ENCODE measurements at places on chromosomes 1 and 21.

- peaks cover 73% of the 10 kb centered on the region for H3K27me3 ChIP-seq
- no peak overlapping the region for H3K4me3 ChIP-seq
Measured at GRCh38 chr1:183051546-183051945, 28.3 kb downstream of the LAMC1 start.

DNA sequence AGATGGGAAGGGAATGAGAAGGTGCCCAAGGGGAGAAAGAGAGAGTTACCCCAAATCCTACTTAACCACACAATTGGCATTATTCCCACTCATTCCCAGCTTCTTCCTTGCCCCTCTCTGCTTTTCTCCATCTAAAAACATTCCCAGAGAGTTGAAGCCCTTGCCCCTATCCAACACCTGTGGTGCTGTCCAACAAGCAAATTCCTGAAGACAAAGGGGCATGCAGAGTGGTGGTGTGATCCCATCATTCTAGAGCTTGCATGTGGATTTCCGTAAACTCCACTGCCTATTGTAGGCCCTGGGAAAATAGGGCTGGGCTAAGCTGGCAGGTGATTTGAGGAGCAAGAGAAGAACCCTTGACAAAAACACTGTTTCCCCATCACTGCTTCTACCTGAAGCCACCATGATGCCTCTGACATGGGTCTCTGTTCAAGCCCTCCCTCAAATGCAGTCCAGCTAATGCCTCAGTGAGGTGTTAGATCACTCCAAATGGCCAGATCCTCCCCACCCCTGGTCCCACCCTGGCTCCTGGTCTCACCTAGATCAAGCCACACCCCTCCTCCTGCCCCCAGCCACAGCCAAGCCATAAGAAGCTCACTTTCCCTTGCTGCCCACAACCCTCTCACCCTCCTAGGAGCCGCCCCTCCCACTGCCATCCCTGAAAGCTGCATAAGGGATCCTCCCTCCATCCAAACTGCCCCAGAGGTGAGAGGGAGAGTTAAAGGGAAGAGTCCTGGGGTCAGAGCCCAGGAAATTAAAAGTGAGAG, 29.5 kb downstream of the SYT2 start:
- no peak for DNase-seq
- H3K4me3 ChIP-seq = no peak overlapping the region
- no peaks in the 10 kb centered on the region for H3K4me1 ChIP-seq
- peaks cover 54% of the 10 kb centered on the region for H3K27me3 ChIP-seq
- H3K27ac ChIP-seq = no peak overlapping the region
- H3K36me3 ChIP-seq = peaks cover 17% of the 10 kb centered on the region

GRCh38 chr1:207288315-207288714, 33.2 kb upstream of the CD55 start:
- DNase-seq = no peak
- H3K36me3 ChIP-seq = peaks cover 21% of the 10 kb centered on the region
- H3K27ac ChIP-seq = no peak overlapping the region
- no peaks in the 10 kb centered on the region for H3K27me3 ChIP-seq

GRCh38 chr1:41110286-41110685, 88.8 kb upstream of the SLFNL1 start:
- no peaks in the 10 kb centered on the region for H3K27me3 ChIP-seq
- no peaks in the 10 kb centered on the region for H3K4me1 ChIP-seq
- H3K4me3 ChIP-seq = no peak overlapping the region
- DNase-seq = no peak

GRCh38 chr21:45365608-45366241, 39.2 kb upstream of the COL18A1 start:
- H3K4me1 ChIP-seq = peaks cover 2% of the 10 kb centered on the region
- no peak overlapping the region for H3K4me3 ChIP-seq
- no peak for DNase-seq
- no peaks in the 10 kb centered on the region for H3K27me3 ChIP-seq

- DNase-seq = no peak
- no peak overlapping the region for H3K4me3 ChIP-seq
- H3K36me3 ChIP-seq = peaks cover 17% of the 10 kb centered on the region
- no peaks in the 10 kb centered on the region for H3K27me3 ChIP-seq
Measured at GRCh38 chr1:220226752-220227151, 45.5 kb downstream of the RAB3GAP2 start.

GRCh38 chr1:237444120-237444790, 402.3 kb downstream of the RYR2 start:
- no peak overlapping the region for H3K4me3 ChIP-seq
- no peak for DNase-seq
- no peaks in the 10 kb centered on the region for H3K36me3 ChIP-seq
- no peaks in the 10 kb centered on the region for H3K27me3 ChIP-seq

GRCh38 chr1:225700889-225701465, 48.1 kb upstream of the ENAH start:
- no peak overlapping the region for H3K27ac ChIP-seq
- no peak for DNase-seq
- H3K4me3 ChIP-seq = no peak overlapping the region
- no peaks in the 10 kb centered on the region for H3K4me1 ChIP-seq

DNA sequence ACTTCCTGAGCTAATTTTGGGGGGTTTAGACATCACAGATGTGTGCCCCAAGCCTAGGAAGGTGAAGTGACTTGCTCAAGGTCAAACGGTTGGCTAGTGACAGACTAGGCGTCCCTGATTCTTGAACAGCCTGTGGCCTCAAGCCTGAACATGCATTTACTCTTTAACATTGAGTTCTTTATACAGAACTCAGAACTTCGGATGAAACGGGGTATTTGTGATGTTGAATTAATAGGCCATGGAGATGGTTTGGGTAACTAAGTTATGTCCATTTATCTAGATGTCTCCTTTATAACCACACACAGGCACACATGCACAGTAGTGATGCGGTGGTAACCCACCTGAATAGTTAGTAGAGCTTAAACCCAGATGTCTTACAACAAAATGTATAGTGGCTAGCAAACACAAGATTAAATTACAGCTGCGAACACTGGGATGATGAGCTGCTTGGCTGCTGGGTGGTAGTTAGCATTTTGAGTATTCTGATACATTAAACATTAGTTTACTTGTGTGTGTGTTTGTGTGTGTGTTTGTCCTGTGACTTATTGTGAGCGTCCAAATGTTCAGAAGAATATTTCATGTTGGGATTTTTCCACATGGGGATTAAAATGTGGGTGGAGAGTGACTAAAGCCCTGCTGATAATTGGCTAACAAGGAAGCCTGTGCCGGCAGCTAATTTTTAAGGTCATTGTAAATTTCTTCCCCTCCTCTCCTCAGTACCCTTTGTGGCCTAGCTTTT, 2.3 kb downstream of the ATP1A1 start:
- H3K36me3 ChIP-seq = peaks cover 2% of the 10 kb centered on the region
- H3K27ac ChIP-seq = peak overlapping the region; percentile 97
- DNase-seq = no peak
- no peaks in the 10 kb centered on the region for H3K27me3 ChIP-seq

- H3K27me3 ChIP-seq = peaks cover 68% of the 10 kb centered on the region
- H3K4me3 ChIP-seq = peak overlapping the region; percentile 87
- no peak for DNase-seq
- peaks cover 38% of the 10 kb centered on the region for H3K4me1 ChIP-seq
- no peaks in the 10 kb centered on the region for H3K36me3 ChIP-seq
Measured at GRCh38 chr1:181318022-181318857, 165.1 kb upstream of the CACNA1E start.

- DNase-seq = no peak
- no peaks in the 10 kb centered on the region for H3K36me3 ChIP-seq
- H3K4me1 ChIP-seq = no peaks in the 10 kb centered on the region
- H3K27me3 ChIP-seq = peaks cover 10% of the 10 kb centered on the region
- no peak overlapping the region for H3K4me3 ChIP-seq
Measured at GRCh38 chr1:14539953-14540563, 58.4 kb upstream of the KAZN start.

DNA sequence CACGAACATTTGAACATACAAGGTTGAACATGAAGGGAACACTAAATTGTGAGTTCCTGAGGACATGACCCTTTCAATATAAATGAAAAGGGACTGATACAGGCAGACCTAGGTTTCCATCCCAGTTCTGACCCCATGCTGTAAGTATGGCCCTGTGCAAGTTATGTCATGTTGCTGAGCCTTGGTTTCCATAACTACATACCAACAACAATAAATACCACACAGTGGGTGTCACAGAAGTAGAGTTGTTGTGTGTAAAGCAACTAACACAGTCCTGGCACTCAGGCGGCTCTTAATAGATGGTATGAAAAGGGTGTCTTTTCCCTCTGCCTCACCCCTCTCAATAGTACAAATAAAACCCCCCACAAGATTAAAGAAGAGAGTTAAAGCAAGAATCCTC, 140.8 kb downstream of the LMX1A start:
- H3K36me3 ChIP-seq = no peaks in the 10 kb centered on the region
- no peaks in the 10 kb centered on the region for H3K4me1 ChIP-seq
- peaks cover 23% of the 10 kb centered on the region for H3K27me3 ChIP-seq
- DNase-seq = no peak

DNA sequence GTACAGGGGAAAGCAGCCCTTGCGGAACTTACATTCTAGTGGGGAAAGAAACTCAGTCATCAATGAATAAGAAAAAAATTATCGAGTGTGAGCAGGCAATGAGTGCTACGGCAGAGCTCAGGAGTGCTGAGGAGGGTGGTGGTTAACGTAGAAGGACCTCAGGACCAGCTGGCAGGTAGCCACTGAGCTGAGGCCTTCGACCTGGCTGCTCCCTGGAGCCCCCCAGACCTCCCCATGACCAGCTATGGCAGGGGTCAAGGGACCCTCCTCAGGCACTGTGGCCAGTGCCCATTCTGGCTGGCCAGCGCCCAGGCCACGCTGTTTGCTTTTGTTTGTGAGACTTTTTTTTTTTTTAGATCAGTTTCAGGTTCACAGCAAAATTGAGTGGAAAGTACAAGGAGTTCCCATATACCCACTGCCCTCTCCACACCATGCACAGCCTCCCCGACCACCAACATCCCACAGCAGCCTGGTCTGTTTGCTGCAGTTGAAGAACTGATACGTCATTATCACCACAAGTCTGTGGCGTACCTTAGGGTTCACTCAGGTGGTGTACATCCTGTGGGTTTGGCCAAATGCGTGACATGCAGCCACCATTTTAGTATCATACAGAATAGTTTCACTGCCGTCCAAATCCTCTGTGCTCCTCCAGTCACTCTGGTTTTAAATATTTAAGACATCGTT, 11.8 kb upstream of the TTC22 start:
- no peaks in the 10 kb centered on the region for H3K27me3 ChIP-seq
- H3K4me1 ChIP-seq = peaks cover 13% of the 10 kb centered on the region
- DNase-seq = no peak
- no peak overlapping the region for H3K27ac ChIP-seq
- H3K36me3 ChIP-seq = no peaks in the 10 kb centered on the region
- H3K4me3 ChIP-seq = no peak overlapping the region

DNA sequence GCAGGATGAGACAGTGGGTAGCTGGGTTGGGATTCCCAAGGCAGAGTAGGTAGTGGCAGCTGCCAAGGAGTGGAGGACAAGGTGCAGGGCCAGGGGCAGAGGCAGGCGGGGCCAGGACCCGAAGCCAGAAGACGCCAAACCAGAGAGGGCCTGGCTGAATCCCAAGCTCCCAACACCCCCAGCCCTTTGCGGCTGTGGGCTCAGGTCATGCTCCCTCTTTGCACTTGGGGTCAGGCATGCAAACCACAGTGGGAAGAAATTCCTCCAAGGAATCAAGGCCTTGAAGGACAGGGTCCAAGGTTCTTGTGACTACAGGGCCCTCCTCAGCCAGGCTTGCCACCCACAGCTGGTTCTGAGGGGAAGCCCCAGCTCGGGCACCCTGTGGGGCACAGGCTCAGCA, 6.2 kb downstream of the C1orf210 start:
- peaks cover 23% of the 10 kb centered on the region for H3K27me3 ChIP-seq
- no peak for DNase-seq

GRCh38 chr1:245605480-245606156, 450.8 kb downstream of the KIF26B start:
- no peak overlapping the region for H3K27ac ChIP-seq
- peaks cover 3% of the 10 kb centered on the region for H3K4me1 ChIP-seq
- no peak overlapping the region for H3K4me3 ChIP-seq

- H3K27ac ChIP-seq = no peak overlapping the region
- H3K4me1 ChIP-seq = no peaks in the 10 kb centered on the region
- H3K4me3 ChIP-seq = no peak overlapping the region
- no peaks in the 10 kb centered on the region for H3K36me3 ChIP-seq
Measured at GRCh38 chr1:169779970-169780369, 14.7 kb downstream of the METTL18 start.

DNA sequence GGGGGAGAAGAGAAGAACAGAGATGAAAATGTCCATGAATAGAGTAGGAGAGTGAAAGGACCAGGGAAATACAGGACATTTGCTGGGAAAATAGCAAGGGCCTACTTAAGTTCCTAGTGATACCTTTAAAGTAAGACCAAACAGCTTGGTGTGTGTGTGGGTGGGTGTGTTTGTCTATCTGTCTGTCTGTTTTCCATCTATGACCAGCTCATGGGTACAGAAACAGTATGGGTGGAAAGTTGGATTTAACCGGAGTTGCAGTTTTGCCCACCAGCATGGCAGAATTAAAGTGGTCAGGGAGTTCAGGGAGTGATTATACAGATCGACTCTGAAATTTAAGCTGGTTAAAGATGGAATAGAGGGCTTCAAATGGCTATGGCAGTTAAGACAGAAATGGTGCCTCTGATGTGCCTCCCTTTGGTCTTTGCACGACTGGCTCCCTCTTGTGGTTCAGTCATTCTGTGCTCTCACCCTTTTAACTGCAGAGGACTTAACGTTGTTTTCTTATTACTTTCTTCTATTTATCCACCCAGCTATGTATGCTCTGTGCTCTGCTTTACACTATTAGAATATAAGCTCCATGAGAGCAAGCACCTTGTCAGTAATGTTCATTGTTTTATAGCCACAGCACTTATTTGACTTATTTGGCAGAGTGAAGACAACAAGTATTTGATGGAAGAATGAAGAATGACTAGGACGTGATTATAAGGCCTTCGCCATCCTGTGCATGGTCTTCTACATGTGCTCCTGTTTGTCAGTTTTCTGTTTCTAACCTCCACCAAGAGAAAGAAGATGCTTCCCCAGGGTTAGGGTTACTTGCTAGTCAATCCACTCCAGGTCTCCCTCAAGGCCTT, 72.7 kb upstream of the AK4 start:
- H3K27me3 ChIP-seq = no peaks in the 10 kb centered on the region
- no peak overlapping the region for H3K27ac ChIP-seq
- DNase-seq = peak; percentile 83

- peak overlapping the region; percentile 37 for H3K27ac ChIP-seq
- H3K4me1 ChIP-seq = peaks cover 51% of the 10 kb centered on the region
- DNase-seq = no peak
- H3K4me3 ChIP-seq = no peak overlapping the region
Measured at GRCh38 chr1:19384113-19384512, 72.0 kb downstream of the SLC66A1 start.

- peaks cover 24% of the 10 kb centered on the region for H3K4me1 ChIP-seq
- no peak for DNase-seq
- H3K4me3 ChIP-seq = no peak overlapping the region
- no peaks in the 10 kb centered on the region for H3K27me3 ChIP-seq
- H3K36me3 ChIP-seq = no peaks in the 10 kb centered on the region
Measured at GRCh38 chr1:116152950-116153691, 41.9 kb downstream of the MAB21L3 start.
